ENCODE measurements at places on chromosomes 5 and 9.
A peak's percentile ranks its signal among the peaks of the same experiment; 100 is the strongest.

GRCh38 chr9:38355517-38356120 lies 36.9 kb upstream of the ALDH1B1 start:
- H3K4me1 ChIP-seq = no peaks in the 10 kb centered on the region
- H3K4me3 ChIP-seq = no peak overlapping the region
- H3K27ac ChIP-seq = no peak overlapping the region
- no peak for DNase-seq
- H3K27me3 ChIP-seq = no peaks in the 10 kb centered on the region

- no peaks in the 10 kb centered on the region for H3K27me3 ChIP-seq
- DNase-seq = peak; percentile 7
- H3K36me3 ChIP-seq = no peaks in the 10 kb centered on the region
Observed at GRCh38 chr5:151208481-151208914, 15.4 kb downstream of the CCDC69 start.

GRCh38 chr5:34916518-34916917 lies 1.0 kb downstream of the BRIX1 start:
- H3K27me3 ChIP-seq = no peaks in the 10 kb centered on the region
- H3K4me3 ChIP-seq = peak overlapping the region; percentile 75
- H3K36me3 ChIP-seq = no peaks in the 10 kb centered on the region
- DNase-seq = no peak

- no peaks in the 10 kb centered on the region for H3K27me3 ChIP-seq
- no peak overlapping the region for H3K4me3 ChIP-seq
- H3K4me1 ChIP-seq = peaks cover 7% of the 10 kb centered on the region
- H3K27ac ChIP-seq = no peak overlapping the region
Observed at GRCh38 chr5:142737179-142737578, 33.0 kb upstream of the ARHGAP26 start.

DNA sequence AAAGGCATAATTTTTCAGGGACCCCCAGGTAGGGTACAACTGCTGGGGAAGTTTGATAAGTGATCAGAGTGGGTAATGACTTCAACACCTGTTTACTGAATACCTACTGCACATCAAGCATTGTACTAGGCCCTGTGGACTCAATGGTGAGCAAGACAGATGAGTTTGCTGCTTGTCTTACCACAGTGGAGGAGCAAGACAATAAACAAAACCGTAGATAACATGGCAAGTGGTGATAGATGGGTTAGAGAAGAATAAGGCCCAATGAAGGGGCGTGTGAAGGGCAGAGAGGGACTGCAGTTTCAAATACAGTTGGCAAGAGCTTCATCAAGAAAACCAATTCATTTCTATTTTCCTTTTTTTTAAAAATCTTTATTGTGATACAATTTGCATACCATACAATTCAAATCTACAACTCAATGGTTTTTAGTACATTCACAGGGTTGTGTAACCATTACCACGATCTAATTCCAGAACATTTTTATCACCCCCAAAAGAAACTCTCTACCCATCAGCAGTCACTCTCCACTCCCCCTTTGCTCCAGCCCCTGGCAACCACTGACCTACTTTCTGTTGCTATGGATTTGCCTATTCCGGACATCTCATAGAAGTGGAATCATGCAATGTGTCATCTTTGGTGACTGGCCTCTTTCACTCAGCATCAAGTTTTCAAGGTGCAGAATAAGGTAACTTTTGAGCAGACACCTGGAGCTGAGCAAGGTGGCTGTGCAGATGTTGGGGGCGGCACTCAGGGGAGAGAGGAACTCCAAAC lies 31.9 kb upstream of the HAND1 start:
- DNase-seq = no peak
- H3K36me3 ChIP-seq = no peaks in the 10 kb centered on the region
- H3K4me1 ChIP-seq = no peaks in the 10 kb centered on the region
- H3K27me3 ChIP-seq = no peaks in the 10 kb centered on the region

- peaks cover 27% of the 10 kb centered on the region for H3K4me1 ChIP-seq
- H3K4me3 ChIP-seq = no peak overlapping the region
- no peaks in the 10 kb centered on the region for H3K27me3 ChIP-seq
- DNase-seq = no peak
- H3K36me3 ChIP-seq = no peaks in the 10 kb centered on the region
Observed at GRCh38 chr5:72451741-72452505, 55.3 kb downstream of the ZNF366 start.

- no peaks in the 10 kb centered on the region for H3K36me3 ChIP-seq
- peak; percentile 69 for DNase-seq
- H3K27ac ChIP-seq = no peak overlapping the region
- H3K27me3 ChIP-seq = no peaks in the 10 kb centered on the region
- H3K4me1 ChIP-seq = peaks cover 6% of the 10 kb centered on the region
Observed at GRCh38 chr5:57221049-57221568, 47.2 kb downstream of the GPBP1 start.

- no peaks in the 10 kb centered on the region for H3K27me3 ChIP-seq
- DNase-seq = no peak
Observed at GRCh38 chr5:107275333-107275732, 395.4 kb downstream of the EFNA5 start.

DNA sequence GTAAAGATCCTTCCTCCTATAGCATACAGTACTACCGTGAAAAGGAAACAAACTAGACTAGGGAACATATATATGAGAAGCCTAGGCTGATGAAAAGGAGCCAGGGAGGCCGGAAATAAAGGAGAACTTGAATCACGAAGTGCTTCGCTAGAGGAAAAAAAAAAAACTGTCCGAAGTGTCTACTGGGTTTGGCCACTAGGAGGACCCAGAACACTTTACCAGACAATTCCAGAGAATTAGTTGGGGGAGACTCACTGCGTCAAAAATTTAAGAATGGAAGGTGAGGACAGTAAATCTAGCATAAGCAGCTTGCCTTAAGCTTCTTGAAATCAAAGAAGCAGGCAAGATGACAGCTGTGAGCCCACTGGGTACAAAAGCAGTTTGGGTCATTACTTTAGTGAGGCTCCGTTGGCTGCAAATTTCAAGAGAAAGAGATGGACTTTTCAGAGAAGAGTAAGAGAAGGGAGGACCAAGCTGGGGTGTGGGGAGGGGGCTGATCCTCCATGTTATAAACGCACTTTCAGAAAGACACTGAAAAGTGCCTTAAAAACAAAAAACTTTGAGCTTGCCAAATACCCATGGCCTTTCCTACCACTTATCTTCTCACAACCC lies 47.4 kb downstream of the P4HA2 start:
- H3K4me1 ChIP-seq = peaks cover 3% of the 10 kb centered on the region
- no peak overlapping the region for H3K4me3 ChIP-seq
- H3K27me3 ChIP-seq = no peaks in the 10 kb centered on the region
- no peak overlapping the region for H3K27ac ChIP-seq
- H3K36me3 ChIP-seq = no peaks in the 10 kb centered on the region

- H3K27me3 ChIP-seq = no peaks in the 10 kb centered on the region
- no peak overlapping the region for H3K27ac ChIP-seq
- DNase-seq = no peak
- H3K4me1 ChIP-seq = no peaks in the 10 kb centered on the region
- no peak overlapping the region for H3K4me3 ChIP-seq
Observed at GRCh38 chr5:178399701-178400095, 167.1 kb upstream of the PHYKPL start.

DNA sequence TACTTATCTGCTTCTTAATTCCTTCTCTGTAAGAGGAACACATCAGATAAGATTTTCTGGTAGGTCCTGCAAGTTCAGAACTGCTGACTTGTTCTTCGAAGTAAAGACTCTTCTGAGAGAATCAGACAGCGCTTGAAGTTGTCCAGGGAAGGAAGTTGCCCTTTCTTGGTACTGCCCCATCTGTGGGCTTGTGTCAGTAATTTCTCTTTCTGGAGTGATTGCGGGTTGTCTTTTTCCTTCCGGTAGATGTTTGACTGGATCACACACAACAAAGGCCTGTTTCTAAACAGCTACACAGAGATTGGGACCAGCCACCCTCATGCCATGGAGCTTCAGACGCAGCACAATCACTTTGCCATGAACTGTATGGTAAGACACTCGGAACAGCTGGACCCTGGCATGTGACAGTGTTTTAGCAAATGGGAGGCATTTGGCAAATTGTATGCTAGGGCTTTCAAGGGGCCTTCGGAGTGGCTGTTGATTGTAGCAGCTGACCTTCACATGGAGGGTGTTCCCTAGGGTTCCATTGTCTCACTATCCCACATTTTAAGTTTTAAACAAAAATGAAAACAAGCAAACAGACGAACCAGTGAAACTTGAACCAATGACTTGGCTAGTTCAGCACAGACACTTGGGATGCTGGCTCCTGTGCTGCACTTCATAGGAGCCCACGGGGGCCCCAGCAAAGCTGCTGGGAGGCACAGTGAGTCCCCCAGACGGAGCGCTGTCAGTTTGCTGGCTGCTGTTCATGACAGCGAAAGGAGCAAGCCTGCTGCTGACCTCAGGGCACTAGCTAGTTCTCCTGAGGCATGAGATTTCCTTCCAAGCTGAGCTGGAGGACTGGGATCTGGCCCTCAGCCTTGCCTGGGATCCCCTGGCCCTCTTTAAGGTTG lies 149.9 kb downstream of the TRIO start:
- H3K36me3 ChIP-seq = 0 out of 2 replicates have a peak, but pooled peaks cover 1% of the 10 kb centered on the region
- no peaks in the 10 kb centered on the region for H3K27me3 ChIP-seq
- no peaks in the 10 kb centered on the region for H3K4me1 ChIP-seq
- H3K4me3 ChIP-seq = no peak overlapping the region

DNA sequence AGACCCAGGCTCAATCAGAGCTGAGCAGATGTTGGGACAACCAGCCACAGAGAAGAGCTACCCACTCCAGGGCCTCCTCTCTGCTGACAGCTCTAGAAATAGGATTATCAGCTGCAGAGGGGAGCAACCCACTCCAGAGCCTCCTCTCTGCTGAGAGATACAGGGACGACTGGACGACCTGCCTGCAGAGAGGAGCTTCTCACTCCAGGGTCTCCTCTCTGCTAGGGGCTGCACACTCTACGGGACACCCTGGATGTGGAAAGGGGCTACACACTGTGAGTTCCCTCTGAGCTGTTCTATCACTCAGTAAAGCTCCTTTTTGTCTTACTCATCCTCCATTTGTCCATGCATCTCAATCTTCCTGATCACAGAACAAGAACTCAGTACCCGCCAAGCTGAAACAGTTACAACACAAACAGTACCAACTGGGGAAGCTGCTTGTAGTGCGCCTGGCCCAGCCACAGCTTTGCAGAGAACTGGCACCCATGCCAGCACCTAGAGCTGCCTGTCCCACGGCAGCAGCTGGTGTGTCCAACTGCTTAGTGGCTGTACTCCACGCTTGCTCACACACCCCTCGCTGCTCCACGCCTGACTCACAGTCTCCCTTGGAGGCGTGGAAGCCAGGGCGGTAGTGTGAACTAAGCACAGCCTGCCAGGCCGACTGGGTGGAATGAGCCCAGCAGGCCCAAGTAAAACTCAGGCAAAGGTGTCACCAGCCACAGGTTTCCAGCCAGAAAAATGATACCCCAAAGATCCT lies 56.8 kb downstream of the PRELID2 start:
- H3K36me3 ChIP-seq = no peaks in the 10 kb centered on the region
- no peak for DNase-seq
- H3K27ac ChIP-seq = no peak overlapping the region
- H3K4me1 ChIP-seq = no peaks in the 10 kb centered on the region

DNA sequence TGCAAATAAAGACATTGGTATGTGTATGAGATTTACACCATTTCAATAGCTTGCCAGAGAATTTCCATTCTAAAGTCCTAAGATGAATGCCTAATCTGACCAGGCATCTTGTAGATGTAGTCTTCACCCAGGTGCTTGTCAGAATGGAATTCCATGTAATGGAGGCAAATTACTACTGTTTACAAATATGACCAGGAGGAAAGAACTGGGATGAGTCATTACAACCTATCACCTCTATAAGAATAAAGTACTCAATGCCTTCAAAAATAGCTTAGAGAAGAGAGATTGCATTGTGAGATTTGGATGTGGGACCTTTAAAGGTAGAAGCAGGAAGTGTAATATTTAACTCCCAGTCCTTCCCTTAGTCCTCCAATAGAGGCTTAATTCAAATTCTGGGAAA lies 507.0 kb upstream of the PTGER4 start:
- H3K4me3 ChIP-seq = no peak overlapping the region
- H3K27me3 ChIP-seq = no peaks in the 10 kb centered on the region
- H3K4me1 ChIP-seq = no peaks in the 10 kb centered on the region
- DNase-seq = no peak
- no peaks in the 10 kb centered on the region for H3K36me3 ChIP-seq
- H3K27ac ChIP-seq = no peak overlapping the region

DNA sequence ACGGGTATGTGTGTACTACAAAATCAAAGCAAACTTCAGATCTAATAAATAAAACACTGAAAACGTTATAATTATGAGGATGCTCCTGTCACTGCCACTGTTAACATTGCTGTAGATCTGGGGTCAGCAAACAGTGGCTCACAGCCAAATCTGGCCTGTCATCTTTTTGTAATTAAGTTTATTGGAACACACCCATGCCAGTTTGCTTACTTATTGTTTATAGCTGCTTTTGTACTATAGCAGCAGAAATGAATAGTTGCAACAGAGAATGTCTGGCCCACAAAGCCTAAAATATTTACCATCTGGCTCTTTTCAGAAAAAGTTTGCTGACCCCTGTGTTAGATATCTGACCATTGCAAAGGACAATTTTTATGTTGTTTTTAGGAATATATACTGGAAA lies 32.1 kb downstream of the PRRC1 start:
- no peaks in the 10 kb centered on the region for H3K27me3 ChIP-seq
- H3K4me1 ChIP-seq = peaks cover 8% of the 10 kb centered on the region
- no peak overlapping the region for H3K4me3 ChIP-seq
- peaks cover 1% of the 10 kb centered on the region for H3K36me3 ChIP-seq
- no peak overlapping the region for H3K27ac ChIP-seq

DNA sequence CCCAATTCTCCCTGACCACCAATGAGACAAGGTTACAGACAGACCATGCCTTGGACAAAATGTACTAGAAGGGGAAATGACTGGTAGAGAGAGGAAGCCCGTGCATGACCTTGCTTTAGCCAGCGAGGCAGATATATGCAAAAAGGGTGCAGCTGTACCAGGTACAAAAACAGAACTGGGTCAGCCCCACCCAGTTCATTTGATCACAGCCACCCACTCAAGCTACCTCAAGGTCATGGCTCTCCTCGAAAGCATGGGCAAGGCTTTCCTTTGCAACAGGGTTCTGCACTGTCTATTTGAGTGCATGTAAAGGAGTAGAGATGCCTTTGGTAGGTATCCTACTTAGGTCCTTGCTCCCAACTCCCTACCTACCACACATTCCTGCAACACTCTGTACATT lies 33.3 kb downstream of the TLE1 start:
- no peak overlapping the region for H3K27ac ChIP-seq
- no peaks in the 10 kb centered on the region for H3K36me3 ChIP-seq
- H3K4me3 ChIP-seq = no peak overlapping the region
- H3K4me1 ChIP-seq = peaks cover 5% of the 10 kb centered on the region
- H3K27me3 ChIP-seq = no peaks in the 10 kb centered on the region

DNA sequence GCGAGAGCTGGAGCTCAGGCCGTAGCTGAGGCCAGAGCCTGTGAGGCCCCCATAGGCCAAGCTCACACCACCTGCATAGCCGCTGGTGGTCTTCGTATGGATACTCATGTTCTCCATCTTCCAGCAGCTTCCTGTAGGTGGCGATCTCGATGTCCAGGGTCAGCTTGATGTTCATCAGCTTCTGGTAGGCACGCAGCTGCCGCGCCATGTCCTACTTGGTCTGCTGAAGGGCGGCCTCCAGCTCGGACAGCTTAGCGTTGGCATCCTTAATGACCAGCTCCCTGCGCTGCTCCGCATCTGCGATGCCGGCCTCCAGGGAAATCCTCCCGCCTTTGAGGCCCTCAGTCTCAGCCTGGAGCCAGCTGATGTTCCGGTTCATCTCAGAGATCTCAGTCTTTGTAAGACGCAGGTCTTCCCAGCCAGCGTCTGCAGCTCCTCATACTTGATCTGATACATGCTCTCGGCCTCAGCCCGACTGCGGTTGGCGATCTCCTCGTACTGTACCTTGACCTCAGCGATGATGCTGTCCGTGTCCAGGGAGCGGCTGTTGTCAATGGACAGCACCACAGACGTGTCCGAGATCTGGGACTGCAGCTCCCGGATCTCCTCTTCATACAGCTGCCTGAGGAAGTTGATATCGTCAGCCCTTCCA lies 172.1 kb downstream of the PPP2R2B start:
- H3K27me3 ChIP-seq = no peaks in the 10 kb centered on the region
- no peak overlapping the region for H3K27ac ChIP-seq
- no peaks in the 10 kb centered on the region for H3K4me1 ChIP-seq
- no peaks in the 10 kb centered on the region for H3K36me3 ChIP-seq

Data from Caco-2 (cell line).